Hepatocyte (in vitro differentiated cells): ENCODE measurements at places on chromosomes 1 and 21.

DNA sequence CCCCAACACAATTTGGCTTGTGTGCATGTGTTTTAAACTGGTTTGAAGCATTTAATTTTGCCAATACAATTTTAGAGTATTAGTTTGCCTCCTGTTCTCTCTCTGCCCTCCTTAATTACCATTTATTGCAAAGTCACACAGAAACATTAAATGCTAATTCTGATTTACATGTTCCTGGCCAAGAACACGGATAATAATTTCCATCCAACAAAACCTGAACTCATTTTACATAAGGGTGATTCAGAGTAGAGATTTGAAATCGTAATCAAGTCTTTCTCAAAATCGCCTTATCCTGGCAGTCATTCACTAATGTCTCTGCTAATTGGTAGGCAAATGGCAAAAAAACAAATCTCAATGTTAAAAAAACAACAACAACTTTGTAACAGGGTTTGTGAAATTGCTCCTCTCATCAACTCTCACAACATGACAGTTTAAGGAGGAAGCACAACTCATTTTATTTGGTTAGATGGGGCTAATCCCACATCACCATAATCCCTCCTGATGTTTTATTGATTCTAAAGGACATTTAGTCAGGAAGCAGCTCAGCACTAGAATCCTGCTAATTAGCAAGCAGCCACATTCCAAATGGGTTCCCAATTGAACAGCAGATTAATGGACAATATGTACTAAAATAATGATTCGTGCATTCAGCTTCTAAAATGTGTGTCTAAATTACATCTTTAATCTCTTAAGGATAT, 55.9 kb downstream of the C1orf87 start:
- DNase-seq, result no peak

DNA sequence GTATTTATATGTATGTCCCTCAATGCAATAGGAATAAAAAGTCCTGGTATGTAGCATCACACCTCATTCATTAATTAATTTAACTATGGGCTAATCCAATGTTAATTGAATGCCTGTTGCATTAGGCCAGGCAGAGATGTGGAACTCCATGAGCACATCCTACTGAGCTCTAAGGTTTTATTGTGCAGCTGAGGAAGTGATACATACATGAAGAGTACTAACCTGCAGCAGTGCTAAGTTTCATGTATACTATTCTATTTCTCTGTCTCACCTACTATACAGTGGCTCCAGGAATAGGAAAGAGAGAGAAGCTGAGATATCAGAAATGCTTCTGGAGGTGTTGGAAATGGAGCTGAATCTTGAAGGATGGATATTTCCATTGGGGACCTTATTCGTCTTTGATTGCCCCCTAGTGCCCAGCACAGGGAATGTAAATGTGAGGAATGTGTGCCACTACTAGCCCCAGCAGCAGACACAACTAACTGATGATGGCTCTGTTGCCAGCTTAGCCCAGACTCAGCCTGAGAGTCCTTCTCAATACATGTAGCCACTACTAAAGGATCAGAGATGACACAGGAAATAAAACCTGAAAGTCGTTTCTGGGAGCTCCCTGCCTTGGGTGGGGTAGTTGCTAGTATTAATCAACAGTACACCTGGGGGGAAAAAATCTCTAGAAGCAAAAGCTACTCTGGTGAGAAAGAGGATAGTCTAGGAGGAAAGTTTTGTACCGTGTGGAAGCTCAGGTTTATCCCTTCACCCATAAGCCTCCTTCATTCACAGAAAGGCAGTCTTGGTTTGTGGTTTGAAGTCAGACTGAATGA, 173.3 kb upstream of the FOXD3 start:
- peak; percentile 55 for DNase-seq

GRCh38 chr21:46322351-46323226, 1.1 kb downstream of the C21orf58 start:
- DNase-seq, result peak; percentile 45

DNA sequence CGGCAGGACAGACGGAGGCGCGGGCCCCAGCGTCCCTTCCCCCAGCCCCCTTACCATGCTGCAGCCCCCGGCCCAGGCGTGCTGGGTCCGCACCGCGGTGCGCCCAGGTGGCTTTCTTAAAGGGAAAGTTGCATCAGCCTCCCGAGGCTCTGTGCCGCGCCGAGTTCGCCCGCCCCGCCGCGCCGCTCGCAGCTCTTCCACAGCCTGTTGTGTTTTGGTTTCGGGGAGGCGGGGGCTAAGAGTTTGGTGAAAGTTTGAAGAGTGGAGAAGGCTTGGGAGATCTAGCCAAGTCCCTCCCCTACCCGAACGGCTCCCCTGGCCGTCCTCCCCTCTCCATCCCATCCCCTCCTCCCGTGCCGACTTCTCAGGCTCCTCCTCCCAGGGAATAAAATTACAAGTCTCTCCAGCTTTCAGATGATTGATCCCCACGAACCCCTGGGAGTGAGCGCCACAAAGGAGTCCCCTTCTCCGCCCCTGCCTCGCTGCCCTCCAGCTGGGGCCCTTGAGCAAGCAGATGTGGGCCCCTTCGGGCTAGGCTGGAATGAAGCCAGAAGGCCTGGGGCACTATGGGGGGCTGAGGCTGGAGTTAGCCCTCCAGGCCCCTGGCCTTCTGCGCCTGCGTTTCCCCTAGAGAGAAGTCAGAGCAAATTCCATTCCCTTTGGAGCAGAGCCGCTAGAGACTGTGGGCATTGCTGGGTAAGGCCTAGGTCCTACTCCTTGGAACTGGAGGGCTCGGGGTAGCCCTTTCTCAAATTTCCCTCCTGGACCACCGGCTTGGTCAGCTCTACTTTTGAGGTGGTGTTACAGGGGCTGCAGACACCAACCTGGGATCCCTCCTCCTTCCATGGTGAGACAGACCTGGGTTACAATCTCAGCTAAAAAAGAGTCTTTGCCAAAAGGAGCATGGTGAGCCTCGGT, at the start of gene SLC6A9:
TSS of gene SLC6A9 (minus strand) at position 211 of the 918 bp plus-strand sequence. CDS start 7,185 bp downstream, outside the sequence.
- peak; percentile 78 for DNase-seq

DNA sequence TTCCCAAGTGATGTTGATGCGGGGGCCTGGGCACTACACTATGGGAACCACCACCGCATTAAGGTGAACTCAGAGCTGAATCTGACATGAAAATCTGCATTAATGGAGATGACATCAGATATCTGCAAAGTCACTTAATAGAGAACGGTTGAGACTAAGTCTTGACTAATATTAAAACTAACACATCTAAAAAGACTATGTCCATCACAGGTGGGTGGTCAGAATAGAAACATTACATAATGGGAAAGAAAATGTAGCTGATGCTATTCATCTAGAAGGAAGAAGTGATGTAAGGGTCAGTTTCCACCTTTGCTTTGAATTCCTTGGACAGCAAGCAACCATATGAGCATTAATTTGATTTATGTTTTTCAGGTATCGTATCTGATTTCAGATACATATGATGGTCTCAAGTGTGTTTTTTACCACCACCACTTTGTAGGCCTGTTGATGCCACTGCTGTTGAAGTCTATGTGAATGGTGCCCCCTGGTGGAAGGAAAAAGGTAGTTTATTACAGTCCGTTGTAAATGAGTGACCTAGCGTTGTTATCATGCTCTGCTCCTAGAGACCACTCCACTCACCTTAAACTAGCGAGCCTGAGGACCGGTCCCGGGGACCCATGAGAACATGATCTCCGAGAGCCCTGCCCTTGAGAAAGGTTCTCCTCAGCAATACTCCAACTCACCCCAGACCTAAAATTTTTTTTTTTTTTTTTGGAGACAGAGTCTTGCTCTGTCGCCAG, 73.5 kb downstream of the BACH1 start:
- DNase-seq, result peak; percentile 85

DNA sequence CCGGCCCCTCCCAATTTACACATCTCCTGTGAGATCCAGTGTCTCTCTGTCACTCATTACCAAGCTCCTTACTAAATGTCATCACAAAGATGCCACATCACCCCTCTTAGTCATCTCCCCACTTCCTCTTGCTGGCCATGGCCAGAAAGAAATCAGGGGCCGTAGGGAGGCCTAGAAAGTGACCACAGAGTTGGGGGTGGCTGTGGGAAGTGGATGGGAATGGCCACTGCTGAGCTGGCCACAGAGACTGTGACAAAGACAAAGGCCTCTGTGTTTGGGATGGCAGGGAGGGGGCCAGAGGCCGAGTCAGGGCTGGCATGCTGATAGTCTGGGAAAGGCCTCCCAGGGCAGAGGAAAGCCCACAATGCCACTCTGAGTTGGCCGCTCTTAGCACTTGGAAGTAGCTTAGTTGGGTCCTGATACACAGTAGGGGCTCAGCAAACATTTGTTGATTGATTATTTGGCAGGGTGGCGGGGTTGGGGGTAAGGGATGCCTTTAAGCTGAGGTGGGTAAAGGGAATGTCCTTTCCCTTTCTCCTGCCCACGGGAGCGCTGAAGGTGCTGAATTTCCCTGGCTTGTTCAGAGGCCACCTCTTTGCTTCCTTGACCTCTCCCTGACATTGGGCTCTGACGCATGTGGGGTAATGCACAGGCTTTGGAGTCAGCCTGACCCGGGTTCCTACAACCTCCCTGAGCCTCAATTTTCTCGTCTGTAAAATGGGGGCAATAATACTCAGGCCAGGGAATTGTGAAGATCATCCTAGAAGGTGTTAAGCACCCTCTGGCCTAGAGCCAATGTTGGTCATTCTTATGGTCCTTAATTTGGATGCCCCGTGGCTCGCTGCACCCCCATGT, 13.2 kb downstream of the NAV1 start:
- DNase-seq, result no peak

DNA sequence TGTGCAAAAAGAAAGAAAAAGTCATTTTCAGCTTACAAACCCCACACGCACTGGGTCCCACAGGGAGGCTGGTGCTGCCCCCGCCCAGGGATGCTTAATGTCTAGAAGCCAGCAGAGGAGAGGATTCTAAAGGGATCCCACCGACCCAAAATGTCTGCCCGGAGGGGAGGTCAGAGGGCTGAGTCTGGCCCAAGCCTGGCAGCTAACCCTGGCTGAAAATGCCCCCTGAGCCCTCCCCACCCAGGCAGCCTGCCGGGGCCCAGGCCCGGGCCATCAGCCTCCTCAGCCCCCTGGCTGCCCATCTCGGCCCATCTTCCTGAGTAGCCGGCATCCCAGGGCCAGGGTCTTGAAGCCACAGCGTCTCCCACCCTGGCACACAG, 33.5 kb downstream of the ACOT7 start:
- no peak for DNase-seq

DNA sequence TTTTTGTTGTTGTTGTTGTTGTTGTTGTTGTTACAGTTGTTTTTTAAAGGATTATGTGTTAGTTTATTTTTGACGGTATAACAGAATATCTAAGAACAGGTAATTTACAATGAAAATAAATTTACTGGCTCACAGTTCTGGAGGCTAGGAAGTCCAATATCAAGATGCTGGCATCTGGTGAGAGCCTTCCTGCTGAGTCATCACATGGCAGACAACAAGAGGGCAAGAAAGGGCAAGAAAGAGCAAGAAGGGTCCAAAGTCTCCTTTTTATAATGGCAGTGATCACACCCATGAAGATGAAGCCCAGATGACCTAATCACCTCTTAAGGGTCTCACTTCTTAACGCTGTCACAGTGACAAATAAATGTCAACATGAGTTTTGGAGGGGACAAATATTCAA, 142.1 kb downstream of the NEGR1 start:
- DNase-seq, result no peak

GRCh38 chr1:184555665-184556641, 169.1 kb downstream of the C1orf21 start:
- no peak for DNase-seq

GRCh38 chr1:203873094-203873493, 11.7 kb downstream of the SNRPE start:
- DNase-seq, result no peak

GRCh38 chr1:180691322-180691913, 59.6 kb downstream of the XPR1 start:
- DNase-seq, result no peak

GRCh38 chr1:61457526-61458040, 267.4 kb downstream of the TM2D1 start:
- DNase-seq, result no peak

GRCh38 chr1:93306920-93307319, 38.8 kb upstream of the DR1 start:
- DNase-seq, result no peak

DNA sequence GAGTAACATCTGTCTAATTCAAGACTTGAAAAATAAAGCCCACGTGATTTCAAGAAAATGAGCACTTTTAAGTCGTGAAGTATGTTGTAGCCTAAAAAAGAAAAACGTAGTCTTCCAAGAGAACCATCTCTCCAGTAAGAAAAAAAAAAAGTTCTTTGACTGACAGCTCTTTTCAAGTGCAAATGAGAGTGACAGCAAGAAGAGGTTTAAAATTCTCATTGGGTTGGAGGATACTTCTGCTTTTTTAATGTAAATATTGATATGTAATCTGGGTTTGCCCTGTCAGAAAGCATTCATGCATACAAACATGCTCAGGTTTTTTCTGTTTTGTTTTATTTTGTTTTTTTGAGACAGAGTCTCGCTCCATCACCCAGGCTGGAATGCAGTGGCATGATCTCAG, 32.3 kb upstream of the PRDM2 start:
- DNase-seq, result no peak

DNA sequence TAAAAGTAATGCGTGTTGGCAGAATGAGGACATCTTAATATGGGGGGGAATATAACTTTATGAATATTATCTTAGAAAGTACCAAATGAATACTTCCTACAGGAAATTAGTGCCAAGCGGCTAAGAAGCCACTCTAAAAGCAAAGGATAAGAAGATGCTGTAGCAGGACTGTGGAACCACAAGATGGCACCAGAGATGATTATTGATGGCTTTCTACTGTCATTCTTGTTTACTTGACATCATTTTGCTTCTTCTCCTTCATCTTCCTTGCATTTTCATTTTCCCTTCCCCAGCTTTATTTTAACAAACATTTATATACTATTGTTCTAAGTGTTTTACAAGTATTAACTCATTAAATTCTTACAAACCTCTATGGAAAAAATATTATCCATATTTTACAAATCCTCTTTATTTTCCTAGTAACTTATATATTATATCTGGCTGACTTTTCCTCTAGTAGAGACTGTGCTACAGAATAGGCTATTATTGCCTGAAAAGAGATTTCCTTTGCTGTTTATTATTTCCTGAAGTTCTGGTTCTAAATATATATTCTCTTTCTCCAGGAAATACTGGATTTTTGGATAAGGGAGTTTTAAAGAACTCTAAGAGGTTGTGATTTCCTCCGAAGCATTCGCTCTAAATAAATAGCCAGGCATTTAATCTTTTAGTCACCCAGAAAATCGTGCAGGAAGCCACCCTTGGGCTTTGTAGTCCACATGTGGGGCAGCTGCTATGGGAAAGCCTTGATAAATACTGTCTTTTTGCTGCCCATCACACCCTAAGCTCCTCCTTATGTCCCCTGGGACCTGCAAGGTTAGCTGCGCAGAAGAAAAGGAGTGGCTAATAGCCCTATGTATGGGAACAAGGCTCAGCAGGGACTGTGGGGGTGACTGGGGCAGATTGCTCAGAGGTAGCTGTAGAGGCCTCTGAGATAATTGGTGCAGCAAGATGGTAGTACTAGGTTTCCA, 69.8 kb downstream of the TPR start:
- DNase-seq, result peak; percentile 13

DNA sequence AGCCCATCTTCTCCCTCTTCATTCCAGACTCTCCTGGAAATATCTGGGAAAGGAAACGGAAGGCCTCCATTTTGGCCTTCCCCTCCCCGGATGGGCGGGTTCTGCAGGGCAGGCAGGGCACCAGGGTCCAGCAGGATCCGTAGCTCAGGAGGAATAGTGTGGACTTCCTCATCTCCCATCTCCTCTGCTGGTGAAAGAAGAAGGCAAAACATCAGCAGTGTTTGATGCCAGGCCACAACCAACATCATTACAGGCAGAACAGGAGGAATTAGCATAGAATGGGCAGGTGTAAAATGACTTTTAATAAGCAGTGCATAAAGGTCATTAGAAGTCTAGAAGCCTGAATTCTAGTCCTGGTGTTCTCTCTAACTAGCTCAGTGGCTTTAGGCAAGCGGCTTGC, 165.9 kb downstream of the TGFBR3 start:
- no peak for DNase-seq

GRCh38 chr1:9376886-9377333, 84.2 kb downstream of the SPSB1 start:
- DNase-seq, result no peak
